CD8-positive, alpha-beta memory T cell (primary cell): ENCODE measurements at places on chromosomes 2 and 18. TPM values are rescaled to one million over a fixed set of nuclear protein-coding genes. Genes with fewer than 3 reads are reported as not detected.

The LMAN1 gene
- total RNA-seq, result 96.5 TPM

DNA sequence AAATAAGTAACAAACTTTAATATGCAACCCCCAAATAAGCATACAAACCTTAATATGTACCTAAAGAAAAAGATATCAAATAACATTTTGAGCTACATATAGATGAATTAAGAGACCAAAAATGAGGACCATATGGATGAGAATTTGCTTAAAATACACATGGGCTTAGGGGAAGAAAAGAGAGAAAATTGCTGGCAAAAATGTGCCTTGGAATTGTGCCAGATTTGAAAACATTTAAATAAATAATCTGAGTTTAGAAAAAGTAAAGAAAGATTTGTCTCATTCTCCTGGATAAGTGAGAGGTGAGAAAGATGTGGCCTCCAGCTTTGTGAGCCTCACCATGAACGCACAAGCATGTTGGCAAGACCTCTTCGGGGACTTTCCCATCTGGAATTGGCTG lies 372.6 kb downstream of the SOX11 start:
- H3K27ac ChIP-seq, result no peak overlapping the region
- no peaks in the 10 kb centered on the region for H3K27me3 ChIP-seq

GRCh38 chr2:111118481-111118980 lies 2.2 kb upstream of the BCL2L11 start:
- H3K27ac ChIP-seq, result no peak overlapping the region
- no peak for DNase-seq
- H3K4me1 ChIP-seq, result peaks cover 36% of the 10 kb centered on the region

DNA sequence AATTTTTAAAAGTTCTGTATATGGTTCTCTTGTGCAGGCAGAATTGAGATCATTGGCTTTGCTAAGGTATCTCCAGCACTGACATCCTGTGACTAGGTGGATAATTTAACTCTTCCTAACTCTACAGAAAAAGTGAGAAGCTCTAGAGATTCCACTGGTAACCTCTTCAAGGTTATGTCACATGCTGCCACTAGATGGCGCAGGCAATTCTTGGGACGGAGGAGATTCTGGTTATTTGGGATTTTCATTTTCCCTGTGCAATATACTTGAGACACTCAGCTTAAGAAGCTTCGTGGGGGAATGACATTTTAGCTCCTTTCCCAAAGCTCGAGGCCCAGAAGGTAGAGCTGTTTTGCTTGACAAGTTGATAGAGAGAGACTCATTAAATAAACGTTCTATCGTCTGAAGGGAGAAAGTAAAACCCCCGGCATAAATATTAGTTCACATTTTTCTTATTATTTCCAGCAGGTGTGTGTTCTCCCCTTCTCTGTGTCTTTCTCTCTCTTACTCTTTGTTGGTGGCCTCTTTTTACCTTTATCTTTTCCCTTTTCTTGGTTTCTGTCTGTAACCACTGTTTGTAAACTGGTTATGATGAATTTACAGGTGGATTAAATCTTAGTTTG lies 26.6 kb upstream of the LANCL1 start:
- H3K4me3 ChIP-seq, result no peak overlapping the region
- H3K4me1 ChIP-seq, result peaks cover 4% of the 10 kb centered on the region
- H3K27me3 ChIP-seq, result no peaks in the 10 kb centered on the region
- H3K36me3 ChIP-seq, result no peaks in the 10 kb centered on the region
- no peak overlapping the region for H3K27ac ChIP-seq

The NDC80 gene
- 41.6 TPM for total RNA-seq

The CABYR gene
- 1.2 TPM for total RNA-seq

- H3K27me3 ChIP-seq, result no peaks in the 10 kb centered on the region
- H3K4me1 ChIP-seq, result no peaks in the 10 kb centered on the region
- H3K4me3 ChIP-seq, result no peak overlapping the region
- H3K27ac ChIP-seq, result no peak overlapping the region
- no peak for DNase-seq
Measured at GRCh38 chr2:8566774-8567468, 114.9 kb upstream of the ID2 start.

DNA sequence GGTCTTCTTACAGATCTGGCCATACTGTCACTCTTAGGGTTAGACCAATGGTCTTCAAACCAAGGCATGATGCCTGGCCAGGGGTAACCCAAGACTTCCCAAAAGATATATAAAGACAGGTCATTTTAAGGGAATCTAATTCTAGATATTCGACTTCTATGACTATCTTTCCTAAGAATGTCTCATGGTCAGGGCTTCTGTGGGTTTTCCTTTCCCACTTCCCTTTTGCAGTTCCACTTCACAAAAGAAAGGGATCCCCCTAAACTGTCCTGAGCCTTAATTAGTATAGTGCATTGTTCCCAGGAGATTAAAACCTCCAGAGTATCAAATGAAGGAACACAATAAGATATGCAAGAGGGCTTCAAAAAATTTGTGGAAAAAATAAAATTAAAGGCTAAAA lies 223.6 kb upstream of the SIX2 start:
- DNase-seq, result no peak
- no peak overlapping the region for H3K4me3 ChIP-seq
- H3K27ac ChIP-seq, result no peak overlapping the region

DNA sequence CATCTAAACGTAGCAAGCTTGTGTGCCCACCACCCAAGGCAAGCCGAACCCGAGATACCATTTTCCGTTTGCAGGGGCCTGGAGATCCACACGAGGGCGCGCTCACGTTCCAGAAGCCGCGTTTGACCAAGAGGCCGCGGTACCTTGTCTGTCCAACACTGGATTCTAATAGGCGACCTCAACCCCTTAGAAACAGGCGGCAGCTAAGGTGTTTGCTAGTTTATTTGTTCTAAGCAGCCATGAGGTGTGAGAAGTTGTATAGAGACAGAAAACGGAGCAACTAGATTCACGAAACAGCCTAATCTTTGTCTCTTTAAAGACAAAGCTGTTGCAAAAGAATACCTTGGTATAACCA lies 4.2 kb downstream of the HOXD11 start:
- no peaks in the 10 kb centered on the region for H3K36me3 ChIP-seq
- H3K4me3 ChIP-seq, result no peak overlapping the region
- no peaks in the 10 kb centered on the region for H3K4me1 ChIP-seq
- no peak for DNase-seq

DNA sequence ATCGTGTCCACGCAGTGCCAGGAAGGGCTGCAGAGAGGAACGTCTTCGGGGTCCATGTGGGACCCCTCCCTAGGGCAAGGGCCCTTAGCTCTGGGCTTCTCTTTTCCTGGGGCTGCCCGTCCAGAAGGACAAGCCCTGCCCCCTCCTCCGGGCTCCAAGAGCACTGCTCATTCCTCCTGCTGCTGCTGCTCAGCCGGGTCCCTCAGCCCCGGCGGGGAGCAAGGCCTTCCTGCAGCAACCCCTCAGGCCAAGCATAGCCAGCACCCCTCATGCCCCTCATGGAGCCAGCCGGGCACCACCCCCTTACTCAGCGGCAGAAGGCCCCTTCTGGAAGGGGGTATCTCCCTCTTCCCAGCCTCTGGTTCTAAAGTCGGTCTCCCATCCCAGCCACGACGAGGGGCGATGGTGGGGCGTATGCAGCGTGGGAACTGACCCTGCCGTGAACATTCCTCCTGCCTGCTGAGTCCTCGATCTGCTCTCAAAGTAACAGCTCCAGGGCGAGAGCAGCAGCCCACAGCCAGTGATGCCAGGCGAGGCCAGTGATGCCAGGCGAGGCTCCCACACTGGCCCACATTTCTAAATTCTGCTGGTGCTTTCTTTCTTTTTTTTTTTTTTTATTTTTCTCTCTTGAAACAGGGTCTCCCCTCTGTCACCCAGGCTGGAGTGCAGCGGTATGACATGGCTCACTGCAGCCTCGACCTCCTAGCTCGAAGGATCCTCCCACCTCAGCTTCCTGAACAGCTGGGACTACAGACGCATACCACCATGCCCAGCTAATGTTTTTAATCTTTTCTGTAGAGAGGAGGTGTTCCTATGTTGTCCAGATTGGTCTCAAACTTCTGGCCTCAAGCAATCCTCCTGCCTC lies 99.7 kb downstream of the HDAC4 start:
- DNase-seq, result no peak
- H3K36me3 ChIP-seq, result no peaks in the 10 kb centered on the region
- H3K27ac ChIP-seq, result no peak overlapping the region
- no peak overlapping the region for H3K4me3 ChIP-seq

The ERCC3 gene
- 52.8 TPM for total RNA-seq

GRCh38 chr2:237721458-237721857 lies 77.1 kb upstream of the RBM44 start:
- no peaks in the 10 kb centered on the region for H3K36me3 ChIP-seq
- H3K27ac ChIP-seq, result no peak overlapping the region
- no peak for DNase-seq
- H3K27me3 ChIP-seq, result no peaks in the 10 kb centered on the region
- no peaks in the 10 kb centered on the region for H3K4me1 ChIP-seq

The TNS1 gene
- total RNA-seq, result 1.1 TPM

DNA sequence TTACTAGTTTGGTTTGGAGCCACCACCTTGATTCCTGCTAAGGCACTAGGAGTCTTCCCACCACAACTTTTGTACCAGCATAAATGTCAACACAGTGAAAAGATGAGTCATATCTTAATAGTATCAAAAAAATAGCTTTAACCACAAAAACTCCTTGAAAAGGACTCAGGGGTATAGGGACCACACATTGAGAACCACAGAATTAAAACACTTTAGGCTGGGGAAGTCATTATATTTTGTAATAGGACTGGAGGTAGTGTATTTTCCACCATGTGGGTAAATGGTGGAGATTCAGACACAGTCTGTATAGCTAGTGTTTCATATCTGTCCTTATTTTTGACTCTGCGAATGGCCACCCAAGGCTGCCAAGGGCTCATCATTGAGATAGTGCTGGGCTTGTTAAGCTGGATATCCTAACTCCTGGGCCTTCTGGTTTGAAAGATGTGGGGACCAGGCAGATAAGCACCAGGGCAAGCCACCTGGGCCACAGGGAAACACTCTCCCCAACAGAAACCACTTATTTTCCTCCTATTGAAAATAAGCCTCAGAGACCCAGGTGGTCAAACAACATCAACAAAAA lies 19.1 kb upstream of the FHL2 start:
- no peak overlapping the region for H3K27ac ChIP-seq
- no peaks in the 10 kb centered on the region for H3K27me3 ChIP-seq
- H3K36me3 ChIP-seq, result no peaks in the 10 kb centered on the region
- H3K4me1 ChIP-seq, result no peaks in the 10 kb centered on the region
- no peak overlapping the region for H3K4me3 ChIP-seq

The C2orf66 gene
- total RNA-seq, result not detected

DNA sequence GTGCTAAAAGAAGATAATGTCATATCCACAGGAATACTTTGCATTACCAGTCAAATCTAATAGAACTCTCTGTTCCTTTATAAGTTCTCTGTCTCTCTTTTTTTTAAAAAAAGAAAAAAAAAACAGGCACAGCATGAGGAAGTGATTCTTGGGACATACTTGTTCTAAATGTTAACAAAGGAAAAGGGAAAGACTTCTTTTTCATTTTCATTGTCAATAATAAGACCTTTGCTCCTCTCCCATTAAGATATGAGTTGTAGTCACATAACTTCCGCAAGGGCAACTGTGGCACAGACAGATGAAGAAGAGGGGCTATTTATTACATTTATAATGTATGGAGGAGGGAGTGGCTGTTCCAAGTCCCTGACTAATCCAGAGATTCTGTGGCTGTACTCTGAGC lies 4.7 kb downstream of the CD302 start:
- H3K27ac ChIP-seq, result no peak overlapping the region
- no peak overlapping the region for H3K4me3 ChIP-seq
- no peaks in the 10 kb centered on the region for H3K27me3 ChIP-seq
- H3K4me1 ChIP-seq, result peaks cover 7% of the 10 kb centered on the region
- no peak for DNase-seq
- H3K36me3 ChIP-seq, result no peaks in the 10 kb centered on the region

The MEP1B gene
- not detected for total RNA-seq

DNA sequence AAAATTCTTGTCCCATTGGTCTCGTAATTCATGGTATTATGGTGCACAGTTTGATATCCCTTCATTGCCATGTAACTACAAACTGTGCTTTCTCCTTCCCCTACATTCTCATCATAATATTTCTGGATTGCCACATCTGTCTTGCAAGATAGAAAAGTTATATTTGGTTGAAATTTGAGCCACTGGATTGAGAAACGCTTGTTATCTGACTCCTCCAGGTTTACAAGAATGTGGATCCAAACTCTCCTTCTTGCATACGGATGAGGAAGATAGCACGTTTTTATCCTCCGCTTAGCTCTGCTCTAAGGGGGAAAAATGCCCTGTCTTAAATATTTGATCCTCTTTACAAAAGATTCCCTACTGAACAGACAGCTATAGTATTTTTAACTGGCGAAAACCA lies 438.2 kb downstream of the TSN start:
- no peak overlapping the region for H3K27ac ChIP-seq
- H3K4me1 ChIP-seq, result no peaks in the 10 kb centered on the region
- DNase-seq, result no peak
- no peaks in the 10 kb centered on the region for H3K27me3 ChIP-seq

DNA sequence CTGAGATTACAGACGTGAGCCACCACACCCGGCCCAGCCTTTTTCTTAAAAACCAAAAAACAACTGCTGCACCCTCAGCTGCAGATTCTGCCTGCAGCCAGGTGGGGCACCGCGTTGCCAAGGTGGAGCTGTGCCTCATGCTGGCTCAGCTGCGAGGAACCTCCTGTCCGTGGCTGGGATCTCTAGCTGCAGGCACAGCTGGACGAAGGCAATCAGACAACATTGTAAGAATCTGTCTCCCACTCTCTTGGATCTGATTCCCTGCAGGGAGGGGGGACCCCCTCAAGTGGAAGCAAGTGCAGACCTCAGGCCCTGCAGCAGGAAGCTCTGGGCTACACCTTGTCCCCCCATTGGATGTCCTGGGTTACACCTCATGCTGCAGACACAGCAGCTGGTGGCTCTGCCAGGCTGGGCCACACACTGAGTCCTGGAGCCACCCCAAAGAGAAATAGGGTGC lies 24.1 kb downstream of the CIDEA start:
- H3K36me3 ChIP-seq, result no peaks in the 10 kb centered on the region
- no peaks in the 10 kb centered on the region for H3K27me3 ChIP-seq
- no peaks in the 10 kb centered on the region for H3K4me1 ChIP-seq
- DNase-seq, result no peak
- no peak overlapping the region for H3K4me3 ChIP-seq
- no peak overlapping the region for H3K27ac ChIP-seq

GRCh38 chr2:1607971-1608688 lies 136.2 kb downstream of the PXDN start:
- no peak overlapping the region for H3K4me3 ChIP-seq
- no peaks in the 10 kb centered on the region for H3K27me3 ChIP-seq
- H3K36me3 ChIP-seq, result no peaks in the 10 kb centered on the region
- no peak overlapping the region for H3K27ac ChIP-seq
- DNase-seq, result no peak
- H3K4me1 ChIP-seq, result no peaks in the 10 kb centered on the region

The FAHD2B gene
- total RNA-seq, result 20.9 TPM

GRCh38 chr2:65722028-65722778 lies 289.8 kb upstream of the SPRED2 start:
- H3K27me3 ChIP-seq, result no peaks in the 10 kb centered on the region
- H3K27ac ChIP-seq, result no peak overlapping the region
- H3K4me1 ChIP-seq, result no peaks in the 10 kb centered on the region
- no peaks in the 10 kb centered on the region for H3K36me3 ChIP-seq
- DNase-seq, result no peak
- no peak overlapping the region for H3K4me3 ChIP-seq

GRCh38 chr2:231270221-231271114 lies 72.0 kb downstream of the ARMC9 start:
- H3K4me3 ChIP-seq, result no peak overlapping the region
- no peaks in the 10 kb centered on the region for H3K36me3 ChIP-seq
- no peak for DNase-seq
- no peak overlapping the region for H3K27ac ChIP-seq
- H3K27me3 ChIP-seq, result no peaks in the 10 kb centered on the region
- H3K4me1 ChIP-seq, result no peaks in the 10 kb centered on the region

GRCh38 chr2:229488232-229488631 lies 217.1 kb upstream of the PID1 start:
- H3K4me1 ChIP-seq, result no peaks in the 10 kb centered on the region
- H3K27ac ChIP-seq, result no peak overlapping the region
- no peak for DNase-seq
- H3K27me3 ChIP-seq, result no peaks in the 10 kb centered on the region
- H3K4me3 ChIP-seq, result no peak overlapping the region
